Suppressor macrophage treated with lipopolysaccharide for 4 hours (primary cell): ENCODE measurements at places on chromosomes 11 and 22.

GRCh38 chr22:35140879-35141745 lies 75.2 kb downstream of the ISX start:
- no peak for DNase-seq

GRCh38 chr11:83682611-83682973 lies 396.4 kb upstream of the CCDC90B start:
- DNase-seq = no peak

DNA sequence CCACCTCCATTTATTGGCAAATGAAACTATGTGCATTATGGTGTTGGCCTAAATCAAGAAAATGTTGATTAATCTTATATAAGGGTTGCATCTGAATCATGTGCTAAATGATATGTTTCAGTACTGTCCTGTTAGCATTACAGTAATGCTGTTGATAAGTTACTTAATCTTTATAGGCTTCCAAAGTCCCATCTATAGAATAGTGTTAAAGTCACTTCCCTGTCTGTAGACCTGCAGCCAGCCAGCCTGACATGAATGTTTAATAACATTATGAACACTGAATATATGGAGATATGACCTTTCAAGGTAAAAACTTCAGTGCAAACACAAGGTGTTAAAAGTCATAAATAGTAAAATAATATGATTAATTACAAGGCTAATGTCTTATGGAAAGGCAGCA lies 3.6 kb upstream of the TOM1 start:
- no peak for DNase-seq

GRCh38 chr11:66457826-66458225 lies 8.9 kb upstream of the PELI3 start:
- no peak for DNase-seq

GRCh38 chr11:64457416-64458010 lies 98.6 kb downstream of the RPS6KA4 start:
- no peak for DNase-seq

- DNase-seq = peak; percentile 28
Measured at GRCh38 chr11:109972181-109972715, 120.9 kb upstream of the ZC3H12C start.

GRCh38 chr22:28821452-28821851 lies 21.1 kb upstream of the XBP1 start:
- DNase-seq = no peak

DNA sequence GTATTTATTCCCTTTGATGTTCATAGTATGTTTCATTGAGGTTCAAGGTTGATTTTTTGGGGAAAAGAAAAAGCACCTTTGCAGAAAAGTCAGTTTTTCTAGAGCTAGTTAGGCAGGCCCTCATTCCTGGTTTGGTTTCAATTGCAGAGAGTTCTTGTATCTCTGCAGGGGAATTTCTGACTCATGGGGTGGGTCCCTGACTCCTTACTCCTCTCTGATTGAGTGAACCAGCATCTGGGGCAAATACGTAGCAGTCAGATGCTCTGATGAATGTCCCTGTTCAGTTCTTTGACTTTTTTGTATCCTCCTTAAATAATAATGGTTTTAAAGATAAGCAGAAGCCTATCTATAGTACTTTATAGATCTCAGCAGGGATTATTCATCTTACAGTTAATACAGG lies 7.7 kb upstream of the NCR3LG1 start:
- peak; percentile 5 for DNase-seq

- DNase-seq = peak; percentile 20
Measured at GRCh38 chr11:73931039-73931645, 19.7 kb upstream of the DNAJB13 start.

- no peak for DNase-seq
Measured at GRCh38 chr11:58898106-58898505, 41.2 kb upstream of the GLYATL1 start.

DNA sequence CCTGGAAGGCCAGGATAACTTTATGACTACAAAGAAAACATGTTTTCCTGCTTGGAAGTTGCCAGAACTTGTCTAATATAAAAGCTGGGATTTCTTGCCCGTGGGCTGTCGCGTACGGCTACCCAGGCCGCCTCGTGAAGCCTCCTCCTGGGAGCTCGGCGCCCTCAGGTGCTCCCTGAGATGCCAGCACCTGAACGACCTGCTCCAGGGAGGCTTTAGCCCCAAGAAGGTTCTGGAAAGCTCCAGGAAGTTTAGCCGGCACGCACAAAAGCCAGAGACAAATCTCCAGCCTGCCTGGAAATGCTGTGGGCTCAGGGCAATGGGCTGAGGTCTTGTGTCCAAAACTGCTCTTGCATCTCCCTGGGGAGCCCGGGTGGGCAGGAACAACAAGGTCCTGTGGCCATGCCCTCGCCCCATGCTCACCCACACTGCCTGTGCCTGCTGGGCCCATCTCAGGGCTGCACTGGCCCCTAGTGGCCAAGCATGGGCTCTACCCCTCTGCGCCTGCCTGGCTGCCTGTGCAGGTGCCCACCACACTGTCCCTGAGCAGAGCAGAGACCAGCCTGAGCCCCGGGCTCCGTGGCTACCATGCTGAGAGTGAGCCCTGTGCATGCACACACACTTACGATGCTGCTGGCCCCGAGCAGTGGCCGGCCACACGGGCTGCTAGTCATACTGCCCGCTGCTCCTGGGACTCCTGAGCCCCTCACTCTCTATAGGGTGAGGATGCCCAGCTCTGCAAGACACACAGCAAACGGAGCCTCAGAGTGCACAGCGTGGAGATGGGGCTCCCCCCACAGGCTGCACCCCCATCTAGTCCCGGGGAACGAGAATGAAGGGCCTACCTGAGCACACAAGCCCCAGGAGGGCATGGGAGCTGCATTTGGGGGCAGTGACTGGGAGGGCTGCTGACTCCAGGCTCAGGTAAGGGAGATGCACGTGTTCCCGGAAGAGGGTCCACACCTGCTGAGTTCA lies 4.9 kb upstream of the CELSR1 start:
- peak; percentile 81 for DNase-seq

DNA sequence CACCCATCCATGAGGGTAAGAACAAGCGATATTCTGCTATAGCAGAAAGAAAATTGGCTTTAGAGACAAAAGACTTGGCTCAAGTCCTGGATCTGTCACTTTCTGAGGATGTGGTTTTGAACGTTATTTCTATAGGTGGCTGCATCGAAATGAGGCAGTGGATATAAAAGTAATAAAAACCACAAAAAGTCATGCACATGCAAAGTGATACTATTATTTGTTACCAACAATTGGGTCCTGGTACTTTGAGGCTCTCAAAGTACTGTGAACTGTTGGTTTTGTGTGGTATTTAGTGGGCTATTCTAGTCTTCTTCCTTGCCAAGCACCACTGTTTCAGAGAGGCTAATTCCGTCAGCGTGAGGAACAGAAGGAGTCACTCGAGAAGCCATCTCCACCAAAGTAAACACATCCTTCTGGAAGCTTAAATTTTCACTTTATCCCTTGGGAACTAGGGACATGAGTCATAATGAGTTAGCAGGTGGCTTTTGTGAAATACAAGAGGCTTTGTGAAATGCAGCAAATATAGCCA lies 13.1 kb downstream of the UBASH3B start:
- DNase-seq = no peak

GRCh38 chr22:38724926-38725571 lies 19.3 kb downstream of the GTPBP1 start:
- peak; percentile 23 for DNase-seq

DNA sequence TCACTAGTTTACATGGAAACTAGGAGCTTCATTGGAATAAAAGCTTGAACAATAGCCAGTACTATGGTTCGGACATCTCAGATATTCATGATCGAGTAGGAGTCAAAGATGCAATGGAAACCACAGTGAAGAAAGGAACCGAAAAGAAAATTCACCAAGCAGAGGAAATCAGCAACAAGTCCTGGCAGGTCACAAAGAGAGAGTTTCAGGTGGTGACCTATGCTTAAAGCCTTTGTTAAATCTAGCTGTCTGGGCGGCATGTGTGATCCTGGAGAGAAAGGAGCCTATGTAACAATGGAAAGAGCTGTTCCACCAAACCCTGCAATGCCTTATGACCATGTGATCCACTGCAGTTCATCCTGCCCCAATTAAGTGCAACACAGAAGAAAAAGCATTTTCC lies 68.9 kb upstream of the POU2AF2 start:
- no peak for DNase-seq

DNA sequence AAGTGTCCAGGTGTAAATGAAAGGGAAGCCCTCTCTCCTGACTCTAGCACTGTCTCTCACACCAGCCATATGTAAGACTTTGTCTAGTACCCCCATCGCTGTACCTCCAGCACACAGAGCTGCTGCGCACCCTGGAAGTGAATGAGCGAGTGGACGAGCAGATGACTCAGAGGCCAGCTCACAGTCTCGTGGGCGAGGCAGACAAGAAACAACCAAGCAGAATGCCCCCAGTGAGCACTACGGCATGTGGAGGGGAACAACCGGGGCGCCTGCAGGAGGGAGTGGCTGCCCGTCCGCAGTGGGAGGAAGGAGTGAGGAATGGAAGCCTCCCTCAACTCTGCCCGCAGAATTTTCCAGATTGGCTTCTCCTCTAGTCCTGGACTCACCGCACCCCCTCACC lies 46.4 kb downstream of the MCM5 start:
- peak; percentile 59 for DNase-seq

DNA sequence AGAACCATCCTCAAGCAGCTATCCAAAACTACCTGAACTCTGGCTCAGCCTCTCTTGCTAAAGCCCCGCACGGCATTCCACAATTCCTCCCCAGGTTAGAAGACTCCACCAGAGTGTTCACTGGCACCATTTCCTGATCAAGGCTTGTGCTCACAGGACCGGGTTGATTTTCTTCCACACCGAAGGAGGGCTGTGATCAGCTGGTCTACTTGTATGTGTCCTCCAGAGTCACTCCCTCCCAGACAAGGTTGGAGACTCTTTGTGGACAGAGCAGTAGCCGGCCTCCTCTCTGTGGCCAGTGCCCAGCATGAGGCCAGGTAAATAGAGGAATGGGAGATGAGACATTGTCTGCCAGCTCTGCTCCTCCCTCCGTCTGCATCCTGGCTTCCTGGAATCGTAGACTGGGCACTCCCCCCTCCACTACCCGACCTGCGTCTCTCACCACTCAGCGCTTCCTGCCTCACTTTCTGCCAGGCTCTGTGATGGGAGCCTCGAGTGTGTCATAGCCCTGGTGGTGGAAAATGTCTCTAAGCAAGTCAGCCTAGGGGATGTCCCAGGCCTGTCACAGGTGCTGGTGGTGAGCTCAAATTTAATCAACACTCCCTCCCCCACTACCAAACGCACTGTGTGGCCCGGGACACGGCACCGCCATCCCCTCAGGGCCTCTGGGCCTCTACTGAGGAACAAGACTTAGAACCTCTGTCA lies 12.5 kb upstream of the TMPRSS6 start:
- peak; percentile 24 for DNase-seq

GRCh38 chr11:114181752-114182151 lies 114.4 kb upstream of the NNMT start:
- DNase-seq = no peak
